ENCODE measurements at places on chromosomes 16 and 17.

DNA sequence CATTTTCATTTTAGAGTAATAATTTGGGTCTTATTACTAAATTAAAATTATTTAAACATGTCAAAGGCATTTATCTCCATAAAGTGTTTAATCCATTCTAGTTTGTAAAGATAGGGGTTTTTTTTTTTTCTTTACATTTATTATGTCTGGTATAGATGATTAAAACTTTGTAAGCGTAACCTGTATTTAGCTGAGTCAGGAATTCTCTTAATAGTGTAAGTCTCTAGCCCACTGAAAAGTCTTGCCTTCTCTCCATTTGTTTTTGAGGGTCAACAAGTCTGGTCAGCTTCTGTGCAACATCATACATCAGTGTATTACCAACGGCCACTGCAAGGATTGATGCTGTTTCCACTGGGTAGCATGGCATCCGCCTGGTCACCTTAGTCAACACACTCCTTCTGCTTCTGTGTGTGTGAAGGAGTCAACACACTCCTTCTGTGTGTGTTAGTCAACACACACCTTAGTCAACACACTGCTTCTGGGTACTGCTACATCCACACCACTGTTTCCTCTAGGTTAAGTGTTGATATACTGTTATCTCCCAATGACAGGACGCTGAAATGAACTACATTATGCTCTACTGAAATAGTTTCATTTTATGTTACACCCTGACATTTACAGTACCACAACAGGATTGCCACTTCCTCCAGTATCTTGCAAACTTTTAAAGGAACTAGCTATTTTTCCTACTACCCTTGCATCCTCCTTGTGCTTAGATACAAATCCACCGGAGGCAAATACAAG is 37.3 kb upstream of the VWA3A start:
- DNase-seq = peak; percentile 28

GRCh38 chr17:75493476-75494129 is 21.7 kb downstream of the CASKIN2 start:
- no peak for DNase-seq

DNA sequence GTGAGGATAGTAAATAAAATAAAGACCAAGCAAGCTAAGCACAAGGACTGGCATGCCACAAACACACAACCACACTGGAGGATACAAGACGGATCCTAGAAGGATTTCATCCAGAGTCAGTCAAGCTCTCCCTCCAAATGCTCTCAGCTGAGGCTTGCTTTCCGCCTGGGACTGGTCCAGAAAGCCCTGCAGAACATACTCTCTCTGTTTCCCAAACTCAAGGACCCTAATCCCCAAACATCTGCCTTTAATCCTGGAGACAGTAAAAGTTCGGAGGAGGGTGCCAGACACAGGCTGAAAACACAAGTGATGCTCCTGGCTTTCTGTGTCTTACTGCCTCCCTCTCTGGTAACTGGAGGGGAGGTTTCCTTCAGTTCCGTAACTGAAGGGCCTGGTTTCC is 5.3 kb upstream of the HSD11B2 start:
- DNase-seq = no peak

- DNase-seq = no peak
Observed at GRCh38 chr16:80285104-80285503, 255.7 kb upstream of the DYNLRB2 start.

GRCh38 chr16:60776281-60776680 is 1260.0 kb downstream of the CDH8 start:
- no peak for DNase-seq

GRCh38 chr17:75850928-75851692 is 4.0 kb downstream of the WBP2 start:
- DNase-seq = no peak
